Activated T-helper 17 cell treated with anti-CD3 and anti-CD28 coated beads, Interleukin-2, amount 50 U/mL, for 72 hours (primary cell): ENCODE measurements at places on chromosomes 12 and 14.
A peak's percentile ranks its signal among the peaks of the same experiment; 100 is the strongest.

DNA sequence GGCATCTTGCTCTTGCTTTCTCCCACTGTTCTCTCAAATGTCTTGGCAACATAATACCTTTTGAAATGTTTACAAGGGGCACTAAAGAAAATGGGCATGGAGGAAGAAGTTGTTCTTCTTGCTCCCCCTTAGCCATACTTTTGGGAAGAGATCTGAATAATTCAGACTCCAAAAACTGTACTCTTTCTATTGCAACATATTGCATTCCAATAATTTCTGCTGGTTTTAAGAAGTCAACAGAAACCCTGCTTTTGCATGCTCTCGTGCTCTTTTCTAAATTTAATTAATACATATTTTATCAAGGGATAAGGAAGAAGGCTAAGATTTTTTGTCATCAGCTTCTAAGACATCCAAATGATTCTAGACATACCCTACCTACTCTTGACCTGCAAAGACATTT, 409.9 kb upstream of the SOX5 start:
- no peak for ATAC-seq

- no peak for ATAC-seq
Measured at GRCh38 chr12:65823513-65824375, 539 bp upstream of the HMGA2 start.

DNA sequence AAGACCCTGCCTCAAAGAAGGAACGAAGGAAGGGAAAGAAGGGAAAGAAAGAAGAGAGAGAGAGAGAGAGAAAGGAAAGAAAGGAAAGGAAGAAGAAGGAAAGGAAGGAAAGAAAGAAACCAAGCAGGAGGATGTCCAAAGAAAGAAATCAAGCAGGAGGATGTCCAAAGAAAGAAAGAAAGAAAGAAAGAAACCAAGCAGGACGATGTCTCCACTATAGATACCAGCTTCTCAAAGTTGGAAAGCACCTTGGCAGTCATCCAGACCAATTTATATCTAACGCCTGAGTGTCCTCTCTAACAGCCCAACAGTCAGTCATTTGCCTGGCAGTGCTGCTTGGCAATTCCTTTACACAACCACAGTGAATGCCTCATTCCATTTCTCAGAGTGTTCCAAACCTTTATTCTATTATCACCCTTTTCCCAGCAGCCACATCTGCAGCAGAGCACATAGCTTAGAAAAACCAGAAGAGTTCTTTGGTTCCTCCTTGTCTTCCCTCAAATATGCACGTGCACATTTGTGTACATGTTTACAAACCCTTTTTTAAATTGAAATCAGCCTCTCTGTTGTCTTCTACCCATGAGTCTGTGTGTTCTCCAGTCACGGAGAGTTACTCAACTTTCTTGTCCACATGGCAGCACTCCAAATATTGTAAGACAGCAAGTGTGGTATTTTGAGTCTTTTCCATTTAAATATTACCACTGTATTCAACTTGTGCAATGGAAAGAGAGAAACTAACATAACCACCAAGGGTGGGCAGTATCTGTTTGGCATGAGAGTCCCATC, 138.4 kb downstream of the STXBP6 start:
- ATAC-seq: no peak

GRCh38 chr14:23627961-23628360, 8.2 kb upstream of the DHRS2 start:
- ATAC-seq: no peak

GRCh38 chr14:102450206-102451063, 59.1 kb downstream of the ANKRD9 start:
- ATAC-seq: no peak

GRCh38 chr12:10182354-10183049, 3.7 kb downstream of the TMEM52B start:
- ATAC-seq: peak; percentile 83

DNA sequence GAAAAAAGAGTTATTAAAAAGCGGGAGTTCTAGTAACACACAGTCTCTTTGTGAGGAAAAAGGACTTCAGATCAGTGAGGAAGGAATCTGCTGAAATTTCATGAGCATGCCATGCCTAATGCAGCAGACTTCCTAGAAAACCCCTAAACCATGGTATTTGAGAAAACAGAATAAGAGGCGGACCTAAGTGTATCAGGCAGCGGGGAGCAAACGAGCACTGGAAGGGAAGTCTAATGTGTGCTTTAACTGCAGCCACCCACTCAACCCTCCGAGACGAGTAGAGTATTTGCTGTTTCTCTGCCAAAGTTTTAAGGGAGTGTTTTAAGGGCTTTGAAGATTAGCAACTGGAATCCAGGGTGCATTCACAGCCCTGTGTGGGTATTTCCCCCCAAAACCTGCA, 36.5 kb downstream of the ACADS start:
- ATAC-seq: no peak

DNA sequence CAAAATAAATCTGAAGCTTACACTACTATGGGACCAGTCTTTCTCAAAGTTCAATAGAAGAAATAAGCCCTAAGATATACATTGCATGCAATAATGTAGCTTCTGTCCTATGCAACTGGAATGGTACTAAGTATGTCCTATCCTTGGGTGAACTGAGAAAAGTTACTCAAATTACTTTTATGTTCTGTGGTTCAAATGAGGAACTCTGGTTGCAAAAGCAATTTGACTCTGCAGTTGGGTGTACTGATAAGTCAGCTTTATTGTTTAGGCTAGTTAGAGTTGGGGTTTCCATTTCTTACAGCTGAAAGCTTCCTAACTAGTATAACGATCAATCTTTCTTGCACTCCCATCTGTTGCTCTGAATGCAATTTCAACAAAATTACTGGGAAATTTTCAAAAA, 29.2 kb downstream of the GPR135 start:
- ATAC-seq: no peak

DNA sequence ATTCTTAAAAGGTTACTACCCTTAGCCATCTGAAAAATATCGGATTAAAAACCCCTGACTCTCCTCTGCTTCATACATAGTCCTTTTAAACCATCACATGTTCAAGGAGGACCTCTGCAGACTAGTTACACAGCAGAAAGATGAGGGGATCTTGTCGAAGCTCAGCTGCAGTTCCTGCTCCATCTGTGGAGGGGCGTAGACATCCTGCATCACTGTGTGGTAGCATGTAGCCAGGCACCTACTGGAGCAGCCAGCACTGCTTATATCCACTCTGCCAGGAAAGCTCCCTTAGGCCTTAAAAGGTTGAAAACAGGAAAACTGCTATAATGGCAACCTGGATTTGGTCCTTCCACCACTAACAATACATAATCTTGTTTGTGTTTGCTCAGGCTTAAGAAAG, 57.6 kb upstream of the STRN3 start:
- no peak for ATAC-seq

DNA sequence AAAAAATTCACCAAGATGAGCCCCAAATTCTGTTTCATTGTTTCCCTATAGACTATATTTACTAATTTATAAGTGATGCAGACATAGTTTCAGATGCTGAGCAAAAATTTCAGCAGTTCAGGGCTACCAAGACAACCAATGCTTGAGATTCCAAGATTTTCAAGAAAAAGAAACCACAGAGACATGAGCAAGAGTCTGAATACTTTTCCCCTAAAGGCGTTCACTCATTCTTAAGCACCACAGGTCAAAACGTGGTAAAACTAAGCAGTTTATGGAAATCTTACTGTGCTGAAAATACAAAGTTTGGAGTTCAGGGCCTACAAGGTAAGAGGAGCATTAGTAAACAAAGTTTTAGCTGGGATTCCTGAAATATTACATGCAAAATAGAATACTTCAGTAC, 221.2 kb downstream of the KCNH5 start:
- no peak for ATAC-seq

GRCh38 chr14:74671789-74672188, 41.1 kb downstream of the AREL1 start:
- no peak for ATAC-seq

DNA sequence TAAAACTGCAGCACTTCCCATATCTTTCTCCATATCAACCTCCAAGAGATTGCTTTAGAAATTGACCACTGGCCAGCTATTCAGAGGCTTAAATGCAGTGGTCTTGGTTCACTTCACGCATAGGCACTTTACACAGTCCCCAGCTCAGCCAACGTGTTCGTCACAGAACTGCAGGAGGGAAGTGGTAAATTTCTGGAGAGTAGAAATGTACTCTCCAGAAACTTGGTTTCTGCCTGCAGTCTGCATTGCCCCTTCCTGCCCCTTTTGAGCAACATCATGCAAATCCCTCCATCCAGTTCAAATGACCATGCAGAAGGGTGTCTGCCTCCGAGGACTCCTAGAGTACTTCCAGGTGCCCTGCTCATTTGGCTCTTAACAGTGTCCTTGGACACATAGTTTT, 42.7 kb upstream of the NEDD1 start:
- ATAC-seq: no peak

DNA sequence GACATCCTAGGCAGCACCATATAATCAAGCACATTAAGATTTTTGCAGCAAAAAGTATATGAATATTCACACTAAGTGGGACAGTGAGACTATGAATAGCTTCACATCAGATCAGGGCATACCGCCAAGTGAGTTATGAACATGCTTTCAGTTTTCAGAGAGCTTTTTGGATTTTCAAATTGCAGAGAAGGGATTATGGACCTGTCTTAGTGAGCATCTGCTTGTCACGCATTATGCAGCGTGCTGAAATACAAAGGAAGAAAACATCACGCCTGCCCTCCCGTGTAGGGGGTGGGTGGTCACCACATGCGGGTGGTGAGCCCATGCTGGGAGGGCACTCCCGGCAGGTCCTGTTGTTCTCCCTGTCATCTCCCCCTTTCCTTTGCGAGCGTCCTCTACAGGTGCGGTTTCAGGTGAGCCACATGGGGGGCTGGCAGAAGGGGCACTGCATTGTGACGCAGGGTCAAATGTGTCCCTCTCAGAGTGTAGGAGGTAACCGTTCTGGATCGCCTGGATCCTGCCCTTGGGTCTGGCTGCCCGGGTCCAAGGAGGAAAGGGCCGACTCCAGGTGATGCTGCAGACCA, 42.6 kb downstream of the TRAF3 start:
- ATAC-seq: peak; percentile 21

GRCh38 chr12:56753566-56753965, 1.4 kb upstream of the PRIM1 start:
- ATAC-seq: no peak

DNA sequence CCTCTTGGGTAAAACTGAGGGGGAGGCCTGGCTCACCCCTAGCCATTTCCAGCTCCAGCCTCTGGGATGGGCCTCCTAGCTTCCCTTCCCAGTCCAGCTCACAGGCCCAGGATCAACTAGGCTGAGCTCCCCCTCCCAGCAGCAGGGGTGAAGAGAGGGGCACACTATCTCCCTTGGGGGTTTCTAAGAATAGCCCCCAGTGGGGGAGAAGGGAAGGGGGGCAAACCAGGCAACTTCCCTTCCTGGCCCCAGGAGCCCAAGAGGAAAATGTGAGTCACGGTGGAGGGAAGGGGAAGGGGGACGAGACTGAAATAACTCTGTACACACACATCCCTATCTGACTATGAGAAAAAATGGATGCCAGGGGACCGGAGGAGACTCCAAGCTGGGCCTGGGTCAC, 9.0 kb downstream of the ADCY6 start:
- no peak for ATAC-seq

- ATAC-seq: no peak
Measured at GRCh38 chr14:75711105-75711795, 50.2 kb downstream of the TTLL5 start.

GRCh38 chr12:47725091-47725772, at the start of gene ENDOU:
Gene ENDOU (minus strand): TSS chr12:47725490. CDS start chr12:47725413, 77 bp downstream.
- no peak for ATAC-seq

GRCh38 chr14:104715416-104715815, 8.6 kb upstream of the ADSS1 start:
- ATAC-seq: no peak

- ATAC-seq: peak; percentile 11
Measured at GRCh38 chr12:92133795-92134637, 11.6 kb downstream of the BTG1 start.

DNA sequence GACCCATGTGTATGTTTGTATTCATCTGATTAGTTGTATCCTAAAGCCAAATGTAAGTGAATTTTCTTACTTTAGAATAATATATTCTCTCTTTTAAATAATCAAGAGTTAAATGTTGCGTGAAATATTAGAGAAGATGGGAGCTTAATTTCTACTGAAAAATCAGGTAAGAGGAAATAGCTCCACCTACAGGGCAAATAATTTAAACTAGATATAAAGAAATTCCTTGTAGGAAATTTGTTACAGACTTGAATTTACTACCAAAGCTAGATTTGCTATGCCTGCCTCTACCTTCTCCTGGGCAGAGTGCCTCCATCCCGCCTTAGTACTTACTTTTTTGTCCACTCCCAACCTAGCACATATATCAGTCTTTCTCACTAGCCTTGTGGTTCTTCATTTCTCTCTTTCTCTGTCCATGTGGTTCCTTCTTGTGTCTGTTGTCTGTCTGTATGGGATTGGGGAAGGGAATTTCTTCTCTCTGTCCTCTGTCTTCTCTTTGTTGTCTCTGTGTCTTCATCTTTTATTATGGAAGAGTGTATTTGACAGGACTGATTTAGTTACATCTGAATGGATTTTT, 44.7 kb downstream of the PALS1 start:
- ATAC-seq: no peak

DNA sequence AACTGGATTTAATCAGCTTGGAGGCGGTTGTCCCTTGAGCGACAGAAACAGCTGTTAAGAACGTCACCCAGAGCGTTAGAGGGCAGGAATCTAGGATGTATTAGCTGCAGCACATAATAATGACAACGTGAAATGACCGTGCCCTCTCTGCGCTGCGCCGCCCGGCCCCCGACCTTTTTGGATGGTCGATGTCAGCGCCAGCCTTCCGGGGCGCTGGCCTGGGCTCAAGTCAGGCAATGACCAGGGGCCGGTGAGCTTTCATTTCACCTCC, 427 bp upstream of the TMEM120B start:
- peak; percentile 54 for ATAC-seq

DNA sequence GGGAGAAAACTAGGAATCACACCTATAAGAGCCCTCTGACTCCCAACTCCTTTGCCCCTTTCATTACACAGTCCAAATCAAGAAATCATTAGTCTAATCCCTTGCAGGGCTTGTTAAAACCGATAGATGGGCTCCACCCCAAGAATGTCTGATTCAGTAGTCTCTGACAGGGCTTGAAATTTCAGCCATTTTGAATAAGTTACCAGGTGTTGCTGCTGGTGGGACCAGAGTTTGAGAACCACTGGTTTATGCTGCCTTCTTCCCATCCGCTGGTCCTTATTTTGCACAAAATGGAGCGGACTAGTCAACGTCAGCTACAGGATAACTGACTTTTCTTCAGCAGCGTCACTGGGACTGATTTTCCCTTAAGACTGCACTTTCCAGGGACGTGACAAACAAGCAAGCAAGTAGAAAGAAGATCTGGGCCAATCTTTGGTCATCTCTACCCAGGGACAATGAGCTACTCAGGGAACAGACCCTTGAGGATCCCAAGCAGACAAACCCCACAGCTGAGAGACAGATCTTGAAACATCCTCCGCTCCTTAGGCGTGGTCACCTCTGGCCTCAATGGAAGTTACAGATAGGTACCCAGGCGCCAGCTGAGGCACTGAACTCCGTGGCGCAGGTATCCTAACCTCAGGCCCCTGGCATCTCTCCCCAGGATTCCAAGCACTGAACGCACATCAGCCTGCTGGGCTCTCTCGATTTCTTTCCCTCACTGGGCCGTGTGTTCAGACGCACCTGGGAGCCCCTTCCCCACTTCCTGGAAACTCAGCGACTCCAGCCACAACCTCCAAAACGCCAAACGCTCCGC, 900 bp downstream of the KCTD10 start:
- no peak for ATAC-seq

GRCh38 chr14:37114002-37114401, 58.4 kb downstream of the SLC25A21 start:
- no peak for ATAC-seq
